Fibroblast of skin of right biceps (primary cell): ENCODE measurements at places on chromosomes 3 and 15.

DNA sequence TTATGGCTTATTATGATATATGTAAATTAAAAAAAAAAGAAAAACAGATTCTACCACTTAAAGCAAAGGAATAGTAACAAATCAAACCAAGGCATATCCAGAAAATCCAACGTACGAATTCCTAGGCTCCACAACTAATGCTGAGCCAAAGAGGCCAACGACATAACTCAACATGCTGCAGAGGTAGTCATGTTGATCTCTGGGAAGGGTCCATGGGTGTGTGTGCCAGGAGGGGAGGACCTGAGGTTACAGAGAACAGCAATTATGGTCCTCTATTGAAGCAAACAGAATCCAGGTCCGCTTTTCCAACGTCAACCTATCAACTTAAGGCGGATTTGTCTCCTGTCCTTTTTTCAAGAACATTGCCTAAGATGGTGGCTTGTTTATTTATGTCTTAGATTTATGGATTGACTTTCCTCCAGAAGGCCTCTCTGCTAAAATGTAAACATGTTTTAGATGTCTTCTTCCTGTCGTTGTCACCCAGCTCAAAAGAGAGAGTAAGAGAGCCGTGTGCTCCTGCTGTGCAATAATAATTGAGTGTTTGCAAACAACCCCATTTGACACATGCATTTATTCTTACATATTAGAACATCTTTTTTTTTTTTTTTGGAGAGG lies 20.4 kb downstream of the NANOGP8 start:
- DNase-seq: no peak

DNA sequence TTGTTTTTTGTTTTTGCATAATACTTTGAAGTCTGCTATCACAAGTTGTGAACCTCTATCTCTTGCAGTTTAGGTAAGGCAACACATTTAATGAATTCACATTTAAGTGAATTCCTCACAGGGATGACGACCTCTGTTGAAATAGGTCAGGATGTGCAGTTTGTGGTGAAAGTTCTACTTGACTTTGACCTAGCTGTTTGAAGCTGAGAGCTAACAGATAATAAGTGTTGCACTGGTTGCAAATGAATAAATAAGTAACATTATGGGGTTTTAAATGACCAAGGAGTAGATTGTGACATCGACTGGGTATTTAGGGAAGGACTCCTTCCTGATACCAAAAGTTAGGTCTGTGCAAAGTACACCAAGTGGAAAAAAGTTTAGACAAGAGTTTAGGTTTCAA lies 23.9 kb downstream of the NIT2 start:
- DNase-seq: no peak

- DNase-seq: no peak
Measured at GRCh38 chr3:123587401-123587800, 2.5 kb upstream of the HACD2 start.

GRCh38 chr3:98594628-98595324 lies 1.4 kb upstream of the CPOX start:
- no peak for DNase-seq

DNA sequence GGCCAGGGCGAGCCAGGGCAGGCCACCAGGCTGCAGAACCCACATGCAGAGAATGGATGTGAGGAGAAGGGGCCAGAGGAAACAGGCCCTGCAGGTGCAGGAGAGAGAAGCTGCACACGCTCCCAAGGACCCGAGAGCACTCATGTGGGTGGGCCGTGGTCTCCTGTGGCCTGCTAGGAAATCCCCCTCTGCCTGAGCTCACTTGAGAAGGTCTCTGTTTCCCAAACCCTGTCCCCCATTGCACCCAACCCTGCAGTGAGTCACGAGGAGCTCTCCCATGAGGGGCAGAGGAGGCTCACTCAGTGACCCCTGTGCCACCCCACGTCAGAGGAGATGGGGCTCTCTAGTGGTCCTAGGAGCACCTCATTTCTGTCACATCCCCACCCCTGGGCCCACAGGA lies 111.1 kb downstream of the KLF13 start:
- DNase-seq: no peak

GRCh38 chr3:145094355-145094941 lies 1066.5 kb downstream of the PLOD2 start:
- peak; percentile 74 for DNase-seq

- DNase-seq: no peak
Measured at GRCh38 chr3:94011233-94011711, 17.1 kb downstream of the STX19 start.

GRCh38 chr15:49148727-49149126 lies 6.7 kb downstream of the COPS2 start:
- DNase-seq: no peak

- DNase-seq: no peak
Measured at GRCh38 chr3:148221303-148221702, 476.4 kb upstream of the AGTR1 start.

DNA sequence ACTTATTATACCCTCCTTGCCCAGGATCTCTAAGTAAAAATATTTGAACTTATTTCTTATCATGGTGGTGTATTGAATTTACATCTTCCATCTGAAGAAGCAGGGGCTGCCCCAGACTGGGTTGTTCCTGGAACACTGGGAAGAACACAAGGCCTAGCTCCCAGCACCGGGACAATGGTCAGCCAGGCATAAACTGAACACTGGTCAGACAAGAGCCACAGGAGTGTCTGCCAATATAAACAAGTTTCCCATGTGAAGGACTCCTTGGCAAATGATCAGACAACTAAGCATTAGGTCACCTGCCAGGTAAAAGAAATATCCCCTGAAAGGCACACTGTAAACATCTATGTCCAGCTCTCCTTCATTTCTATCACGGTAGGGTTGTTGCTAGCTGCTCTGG lies 172.4 kb downstream of the ATP8B4 start:
- DNase-seq: no peak

GRCh38 chr15:37765786-37766185 lies 168.7 kb upstream of the TMCO5A start:
- DNase-seq: peak; percentile 22

DNA sequence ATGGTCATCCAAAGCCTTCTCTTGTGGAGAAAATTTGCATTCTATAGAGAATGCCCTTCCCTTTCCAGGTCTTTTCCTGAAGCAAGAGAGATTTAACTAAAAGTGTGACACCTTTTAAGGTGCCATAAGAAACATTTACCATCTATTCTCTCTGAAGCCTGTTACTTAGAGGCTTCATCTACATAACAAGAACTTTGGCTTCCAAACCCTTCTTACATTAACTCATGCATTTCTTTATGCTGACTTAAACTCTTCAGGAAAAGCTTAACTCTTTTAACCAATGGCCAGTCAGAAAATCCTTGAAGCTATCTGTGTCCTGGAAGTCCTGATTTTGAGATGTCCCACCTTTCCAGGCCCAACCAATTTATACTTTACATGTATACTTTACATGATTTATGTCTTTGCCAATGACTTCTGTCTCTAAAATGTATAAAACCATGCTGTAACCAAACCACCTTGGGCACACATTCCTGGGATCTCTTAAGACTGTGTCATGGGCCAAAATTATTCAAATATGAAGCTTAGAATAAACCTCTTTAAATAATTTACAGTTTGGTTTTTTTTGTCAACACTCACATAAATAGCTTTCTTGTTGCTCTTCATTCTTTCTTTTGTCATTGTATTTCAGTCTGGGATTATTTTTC lies 472.6 kb upstream of the NECTIN3 start:
- DNase-seq: peak; percentile 84

GRCh38 chr3:111963424-111963823 lies 15.4 kb upstream of the ABHD10 start:
- DNase-seq: peak; percentile 68

- peak; percentile 61 for DNase-seq
Measured at GRCh38 chr3:80094589-80094988, 326.8 kb upstream of the ROBO1 start.

DNA sequence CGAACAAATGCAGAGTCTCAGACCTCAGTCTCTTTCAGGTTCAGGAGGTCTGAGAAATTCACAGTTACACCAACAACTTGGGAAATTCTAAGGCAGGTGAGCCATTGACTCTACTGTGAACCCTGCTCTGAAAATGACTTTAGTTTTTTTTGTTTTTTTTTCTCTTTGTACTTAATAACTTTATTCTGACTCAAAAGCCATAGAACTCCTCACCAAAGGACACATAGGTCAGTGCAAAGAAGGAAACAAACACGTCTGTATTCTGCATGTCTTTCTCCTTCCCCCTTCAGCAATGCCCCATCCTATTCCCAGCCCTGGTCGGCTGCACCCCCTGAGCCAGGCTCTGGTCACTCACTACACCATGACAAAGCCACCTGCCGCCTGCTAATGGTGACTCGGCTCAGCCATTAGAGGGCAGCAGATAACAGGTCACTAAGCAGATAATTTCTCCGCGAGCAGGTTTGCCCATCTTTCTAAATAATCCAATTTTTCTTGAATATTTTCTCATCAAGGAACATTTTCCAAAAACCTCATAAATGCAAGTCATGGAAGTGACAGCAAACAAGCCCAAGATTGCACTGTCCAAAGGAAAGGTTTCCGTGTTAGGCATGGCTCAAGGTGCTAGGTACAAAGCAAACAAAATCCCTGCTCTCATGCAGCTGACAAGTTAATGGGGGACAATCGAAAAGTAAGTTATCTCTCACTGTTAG lies 37.7 kb downstream of the TM4SF4 start:
- DNase-seq: peak; percentile 62

DNA sequence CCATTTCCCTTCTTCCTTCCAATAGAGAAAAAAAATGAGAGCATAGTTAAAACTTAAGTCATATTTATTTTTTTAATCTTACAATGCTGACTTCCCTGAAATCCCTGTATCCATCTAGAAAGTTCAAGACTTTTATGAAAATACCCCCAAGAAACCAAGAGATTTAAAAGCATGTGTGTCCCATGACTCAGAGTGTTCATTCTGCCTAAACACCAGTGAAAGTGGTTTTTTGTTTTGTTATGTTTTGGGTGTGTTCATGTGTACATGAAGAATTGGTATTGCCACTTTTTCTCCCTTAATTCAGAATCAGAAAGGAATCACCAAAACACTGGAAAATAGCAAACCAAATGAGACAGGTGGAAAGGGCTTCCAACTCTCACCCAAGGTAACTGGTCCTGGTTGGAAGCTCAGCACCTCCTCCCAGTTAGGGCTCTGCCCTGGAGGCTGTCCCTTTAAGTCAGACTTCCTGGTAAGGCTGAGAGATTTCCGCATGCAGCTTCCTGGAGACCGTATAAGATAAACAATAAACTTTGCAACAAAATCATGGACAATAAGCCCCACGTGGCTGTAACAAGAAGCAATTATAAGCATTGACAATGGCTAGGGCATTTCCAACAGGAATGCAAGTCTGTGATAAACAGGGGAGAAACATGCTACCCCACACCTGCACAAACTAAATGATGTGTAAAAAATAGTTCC lies 121.9 kb upstream of the ARHGEF3 start:
- DNase-seq: peak; percentile 19

GRCh38 chr3:138066972-138067371 lies 48.4 kb downstream of the DZIP1L start:
- no peak for DNase-seq

DNA sequence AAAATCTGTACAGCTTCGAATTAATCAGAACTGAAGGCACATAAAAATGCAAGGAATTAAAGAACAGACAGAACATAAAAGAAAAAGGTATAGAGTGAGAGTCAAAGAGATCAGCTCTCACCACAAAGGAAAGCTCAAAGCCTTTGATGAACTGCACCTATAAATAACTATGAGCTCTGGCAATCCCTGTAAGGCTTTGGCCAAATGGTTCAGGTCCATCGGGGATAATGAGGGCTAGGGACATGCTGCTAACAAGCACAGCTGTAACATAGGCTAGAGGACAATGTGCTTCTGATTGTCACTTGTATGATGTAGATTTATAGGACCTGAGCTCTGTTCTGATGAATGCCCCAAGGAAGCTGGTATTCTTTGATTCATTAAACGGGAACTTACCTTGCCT lies 113.9 kb upstream of the MRPL3 start:
- DNase-seq: no peak

- no peak for DNase-seq
Measured at GRCh38 chr3:127597020-127597771, 1.0 kb upstream of the MCM2 start.

- no peak for DNase-seq
Measured at GRCh38 chr3:120092474-120092873, 1.8 kb downstream of the GSK3B start.

GRCh38 chr3:142904639-142905436 lies 16.0 kb upstream of the PCOLCE2 start:
- DNase-seq: peak; percentile 33

GRCh38 chr3:11532931-11533391 lies 110.8 kb downstream of the VGLL4 start:
- peak; percentile 59 for DNase-seq

GRCh38 chr3:16813336-16813735 lies 71.4 kb upstream of the PLCL2 start:
- no peak for DNase-seq

DNA sequence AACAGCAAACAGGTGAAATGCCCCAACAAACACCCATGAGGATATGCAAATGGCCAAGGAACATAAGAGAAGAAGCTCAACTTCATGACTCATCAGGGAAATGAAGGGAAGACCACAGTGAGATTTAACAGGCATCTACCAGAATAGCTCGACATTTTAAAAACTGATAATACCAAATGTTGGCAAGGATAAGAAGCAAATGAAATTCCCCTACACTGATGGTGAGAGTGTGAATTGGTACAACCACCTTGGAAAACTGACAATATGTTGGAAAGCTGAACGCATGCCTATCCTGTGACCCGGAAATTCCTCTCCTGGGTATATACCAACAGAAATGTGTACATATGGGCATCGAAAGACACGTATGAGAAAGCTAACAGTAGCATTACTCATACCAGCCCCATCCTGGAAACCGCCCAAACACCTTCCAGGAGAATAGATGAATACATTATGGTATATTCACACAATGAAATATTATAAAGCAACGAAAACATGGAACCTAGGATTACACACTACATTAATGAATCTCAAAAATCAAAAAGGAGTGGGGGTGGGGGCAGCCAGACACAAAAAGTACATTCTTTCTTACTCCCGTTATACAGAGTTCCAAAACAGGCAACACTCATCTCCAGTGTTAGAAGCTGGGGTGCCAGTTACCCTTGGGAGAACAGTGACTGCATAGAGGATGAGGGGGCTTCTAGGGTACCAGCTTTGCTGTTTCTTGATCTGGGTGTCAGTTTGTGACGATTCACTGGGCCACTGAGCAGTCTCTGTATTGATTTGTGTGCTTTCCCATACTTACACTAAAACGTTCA lies 16.9 kb downstream of the RFTN1 start:
- DNase-seq: peak; percentile 28

DNA sequence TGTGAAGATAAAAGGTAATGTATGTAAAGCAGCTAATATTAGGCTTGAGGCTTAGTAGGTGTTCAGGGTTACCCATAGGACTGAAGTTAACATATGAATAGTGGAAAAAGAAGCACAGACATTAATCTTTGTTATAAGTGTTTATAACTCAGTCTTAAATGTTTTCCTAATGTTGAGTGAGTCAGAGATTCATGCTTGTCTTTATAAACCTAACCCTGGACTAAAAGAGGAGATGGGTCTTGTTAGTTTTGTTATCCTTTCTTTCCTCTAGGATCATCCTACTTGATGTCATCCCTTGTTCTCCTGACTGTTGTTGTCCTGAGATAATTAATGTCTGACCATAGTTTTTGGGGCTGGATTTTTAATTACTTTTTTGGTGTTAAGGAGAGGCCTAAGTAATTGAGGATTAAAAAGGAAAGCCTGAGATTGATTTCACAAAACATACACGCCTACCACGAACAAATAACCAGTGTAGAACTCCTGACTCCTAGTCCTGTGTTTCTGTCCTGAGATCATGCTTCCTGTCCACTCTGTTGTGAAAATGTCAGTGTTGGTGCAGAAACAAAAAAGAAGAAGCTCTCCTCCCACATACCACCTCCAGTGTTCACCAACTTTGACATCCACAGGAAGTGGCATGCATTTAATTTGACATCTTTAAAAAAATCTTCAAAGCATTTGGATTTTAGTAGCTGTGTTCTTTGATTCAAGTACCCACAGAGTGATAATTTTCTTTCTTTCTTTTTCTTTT lies 8.4 kb downstream of the MITF start:
- DNase-seq: no peak
